ENCODE measurements at places on chromosomes 4 and X.
A peak's percentile ranks its signal among the peaks of the same experiment; 100 is the strongest.

GRCh38 chr4:85459736-85460135 lies 15.2 kb upstream of the ARHGAP24 start:
- no peak for DNase-seq

DNA sequence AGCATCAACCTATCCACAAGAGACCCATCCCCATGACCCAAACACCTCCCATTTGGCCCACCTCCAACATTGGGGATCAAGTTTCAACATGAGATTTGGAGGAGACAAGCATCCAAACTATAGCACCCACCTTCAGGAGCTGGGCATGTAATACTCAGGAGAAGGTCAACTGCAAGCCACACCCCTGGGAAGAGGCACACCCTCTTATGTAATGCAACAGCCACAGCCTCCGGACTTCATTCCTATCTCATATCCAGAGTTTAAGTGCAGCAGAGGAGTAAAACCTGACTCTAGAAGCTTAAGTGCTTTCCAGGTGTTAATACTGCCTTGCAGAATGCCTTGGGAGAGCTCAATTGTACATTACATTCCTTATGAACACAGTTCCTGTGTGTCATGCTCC lies 197.4 kb downstream of the PTTG2 start:
- DNase-seq, result no peak

DNA sequence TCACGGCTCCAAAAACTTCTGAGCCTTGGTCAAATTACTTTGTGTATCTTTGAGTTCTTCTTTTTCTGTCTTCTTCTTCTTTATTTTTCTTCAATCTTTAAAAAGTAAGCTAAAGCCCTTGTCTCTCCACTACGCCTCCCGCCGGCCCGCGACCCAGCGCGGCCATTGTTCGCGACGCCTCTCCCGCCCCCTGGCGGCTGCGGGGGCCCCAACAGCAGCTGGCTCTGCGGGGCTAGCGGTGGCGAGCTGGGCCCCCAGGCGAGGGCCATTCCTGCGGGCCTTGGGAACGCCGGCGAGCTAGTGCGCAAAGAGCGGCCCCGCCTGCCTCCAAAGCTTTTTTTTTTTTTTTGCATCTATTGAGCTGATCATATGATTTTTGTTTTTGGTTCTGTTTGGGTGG lies 119.1 kb downstream of the TGIF2LX start:
- no peak for DNase-seq

DNA sequence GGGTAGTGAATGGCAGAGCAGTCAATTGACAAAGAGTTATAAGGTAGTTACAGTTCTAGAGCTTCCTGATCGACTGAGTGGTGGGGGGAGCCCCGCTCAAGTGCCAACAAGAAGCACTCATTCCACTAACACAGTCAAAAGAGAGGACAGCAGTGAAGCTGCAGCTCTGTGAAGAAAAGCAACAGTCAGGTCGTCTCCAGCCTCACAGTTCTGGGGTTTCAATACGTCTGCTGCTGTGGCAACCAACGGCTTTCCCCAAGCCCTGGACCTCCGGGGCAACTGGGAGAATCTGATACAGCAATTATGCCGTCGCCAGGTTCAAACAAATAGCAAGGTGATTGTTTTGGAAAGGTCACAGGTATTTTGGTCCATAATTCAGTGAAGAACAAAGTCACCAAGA lies 30.8 kb downstream of the GPM6B start:
- DNase-seq, result peak; percentile 62

DNA sequence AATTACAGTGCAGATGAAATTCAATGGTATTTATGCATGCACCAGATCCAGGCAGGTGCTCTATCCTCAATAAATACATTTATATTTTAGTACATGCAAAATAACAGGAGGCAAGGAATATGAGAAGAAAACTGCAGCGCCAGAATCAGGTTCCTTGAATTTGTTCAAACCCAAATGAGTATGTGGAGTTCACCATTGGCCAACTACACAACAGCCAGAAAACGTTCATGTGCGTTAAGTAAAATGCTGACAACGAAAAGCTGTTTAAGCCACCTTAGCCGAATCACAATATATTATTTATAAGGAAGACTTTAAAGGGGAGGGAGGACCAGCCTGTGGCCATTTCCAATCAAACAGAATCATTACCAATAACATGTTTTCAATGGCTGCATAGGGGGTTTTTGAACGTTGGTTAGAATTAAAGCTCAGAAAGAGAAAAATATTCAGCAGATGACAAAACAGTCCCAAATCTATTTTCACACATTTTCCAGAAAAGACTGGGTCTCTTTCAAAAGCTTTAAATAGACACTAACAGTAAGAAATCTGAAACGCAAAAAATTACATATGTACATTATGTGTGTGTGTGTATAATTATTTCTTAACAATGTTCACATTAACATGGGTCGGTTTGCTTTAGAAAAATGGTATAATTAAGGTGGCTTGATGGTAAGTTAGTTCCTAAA lies 171.9 kb downstream of the LDB2 start:
- no peak for DNase-seq

DNA sequence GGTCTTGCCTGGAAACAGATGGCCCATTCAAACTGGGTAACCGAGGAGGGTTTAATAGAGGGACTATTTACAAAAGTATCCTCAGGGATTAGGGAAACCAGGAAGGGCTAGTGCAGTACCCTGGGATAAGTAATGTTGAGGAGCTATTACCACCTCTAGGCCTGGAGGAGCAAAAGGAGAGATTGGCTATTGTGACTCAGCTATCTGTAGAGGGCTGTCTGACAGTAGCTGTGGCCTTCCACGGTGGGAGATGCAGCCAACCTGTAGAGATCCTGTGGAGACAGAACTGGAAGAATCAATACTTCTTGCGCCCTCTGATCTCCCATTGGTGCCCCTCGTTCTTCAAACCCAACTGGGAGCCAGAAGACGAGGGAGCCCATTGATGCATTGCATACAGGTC lies 34.1 kb upstream of the RPS6KA3 start:
- DNase-seq, result no peak

- peak; percentile 3 for DNase-seq
Observed at GRCh38 chrX:119067023-119067739, 5.6 kb upstream of the CT47C1 start.

DNA sequence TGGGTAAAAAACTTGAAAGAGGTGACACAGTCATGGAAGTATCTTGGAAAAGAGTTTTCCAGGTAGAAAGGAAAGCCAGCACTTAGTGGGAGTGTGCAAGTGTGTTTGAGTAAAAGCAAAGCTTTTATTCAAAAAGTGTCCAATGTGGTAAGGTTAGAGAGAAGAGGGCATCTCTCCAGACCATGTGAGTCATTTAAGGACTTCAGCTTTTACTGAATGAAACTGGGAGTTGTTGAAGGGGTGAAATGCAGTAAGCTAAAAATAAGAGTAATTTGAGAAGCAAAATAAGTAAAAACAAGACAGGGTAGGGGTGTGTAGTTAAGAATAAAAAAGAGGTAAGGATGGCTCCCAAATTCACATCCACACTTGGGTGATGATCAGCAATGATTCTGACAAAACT lies 238.9 kb downstream of the SLC7A11 start:
- DNase-seq, result no peak

Data from NCI-H1092 (cell line).